LHCN-M2 (cell line): ENCODE measurements at places on chromosomes 1 and 21.

DNA sequence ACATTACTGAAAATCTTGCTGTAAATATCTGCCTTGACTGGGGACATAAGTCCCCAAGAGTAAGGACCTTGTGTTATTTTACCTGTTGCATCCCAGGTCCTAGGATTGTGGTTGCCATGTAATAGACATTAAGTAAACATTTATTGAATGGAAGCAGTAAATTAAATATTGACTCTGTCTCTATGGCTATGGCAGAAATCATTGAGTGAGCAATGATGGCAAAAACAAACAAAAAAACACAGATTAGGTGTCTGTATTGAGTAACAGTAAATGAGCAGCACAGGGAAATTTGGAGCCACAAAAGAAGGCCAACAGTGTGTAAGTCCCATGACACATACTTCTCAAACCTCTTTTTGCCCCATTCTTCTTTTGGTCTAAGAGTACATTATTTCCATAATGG lies 240.4 kb downstream of the NFIA start:
- DNase-seq, result no peak

- DNase-seq, result no peak
Measured at GRCh38 chr1:222897527-222898190, 82.8 kb downstream of the DISP1 start.

DNA sequence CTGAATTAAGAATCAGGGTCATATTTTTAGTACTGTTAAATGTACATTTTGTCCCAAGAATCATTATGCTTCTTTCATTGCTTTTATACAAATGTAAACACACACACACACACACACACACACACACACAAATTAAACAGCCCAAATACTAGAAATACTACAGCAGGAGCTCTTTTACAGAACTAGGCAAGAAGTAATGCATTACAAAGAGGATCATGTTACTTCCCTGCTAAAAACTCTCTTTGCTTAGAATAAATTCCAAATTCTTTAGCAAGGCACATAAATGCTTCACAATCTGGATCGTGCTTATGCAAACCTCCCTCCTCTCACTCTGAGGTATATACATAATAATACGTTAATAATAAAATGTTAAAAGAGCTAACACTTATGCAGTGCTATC lies 720.4 kb upstream of the ADGRL4 start:
- DNase-seq, result no peak

- DNase-seq, result no peak
Measured at GRCh38 chr1:66599899-66600737, 66.2 kb downstream of the SGIP1 start.

GRCh38 chr1:156625436-156626078 lies 6.3 kb downstream of the HAPLN2 start:
- DNase-seq, result no peak

DNA sequence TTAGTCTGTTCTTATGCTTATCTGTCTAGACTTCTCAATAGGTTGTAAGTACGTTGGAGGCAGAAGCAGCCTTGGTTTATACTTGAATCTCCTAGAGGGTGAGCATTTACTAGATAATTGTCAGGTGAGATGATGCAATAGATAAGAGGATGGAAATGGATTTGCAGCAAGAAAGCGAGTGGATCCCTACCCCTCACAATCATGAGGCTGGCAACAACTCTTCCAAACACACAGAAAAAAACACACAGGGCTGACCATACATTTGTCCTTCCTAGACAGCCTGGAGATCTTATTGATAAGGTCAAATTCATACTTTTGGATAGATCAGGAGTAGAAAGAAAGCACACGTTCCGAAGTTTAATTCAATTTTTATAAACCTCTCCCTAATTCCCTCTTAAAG lies 481.4 kb upstream of the CAMK1G start:
- DNase-seq, result no peak

GRCh38 chr1:155553349-155553748 lies 9.3 kb downstream of the ASH1L start:
- no peak for DNase-seq

DNA sequence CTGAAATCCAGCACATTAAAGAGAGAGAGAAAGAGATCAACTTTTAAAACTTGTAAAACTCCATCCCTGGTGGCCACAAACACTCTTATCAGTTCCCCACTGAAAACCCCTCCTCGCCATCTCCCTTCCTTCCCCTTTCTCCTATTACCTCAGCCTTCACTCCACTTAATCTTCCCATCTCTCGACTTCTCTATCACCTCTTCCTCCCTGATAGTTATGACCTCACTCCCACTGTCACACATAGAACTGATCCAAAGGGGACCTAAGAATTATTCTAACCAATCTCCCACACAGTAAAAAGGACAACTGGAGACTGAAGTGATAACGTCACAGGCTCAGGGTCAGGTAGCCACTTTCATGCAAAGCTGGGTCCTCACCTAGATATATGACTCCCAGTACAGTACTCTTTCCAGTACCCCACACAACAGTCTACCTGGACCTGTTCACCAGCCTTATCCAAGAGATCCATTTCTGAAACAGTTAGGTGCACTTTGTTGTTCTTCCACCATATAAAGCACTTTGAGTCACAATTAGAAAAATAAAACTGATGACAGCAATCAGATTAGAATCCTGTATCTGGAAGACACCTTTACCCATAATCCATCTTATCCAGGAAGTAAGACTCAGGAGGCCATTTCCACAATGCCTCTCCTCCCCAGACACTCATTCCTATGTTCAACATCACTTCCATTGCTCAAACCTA lies 324.8 kb downstream of the SMYD3 start:
- no peak for DNase-seq

DNA sequence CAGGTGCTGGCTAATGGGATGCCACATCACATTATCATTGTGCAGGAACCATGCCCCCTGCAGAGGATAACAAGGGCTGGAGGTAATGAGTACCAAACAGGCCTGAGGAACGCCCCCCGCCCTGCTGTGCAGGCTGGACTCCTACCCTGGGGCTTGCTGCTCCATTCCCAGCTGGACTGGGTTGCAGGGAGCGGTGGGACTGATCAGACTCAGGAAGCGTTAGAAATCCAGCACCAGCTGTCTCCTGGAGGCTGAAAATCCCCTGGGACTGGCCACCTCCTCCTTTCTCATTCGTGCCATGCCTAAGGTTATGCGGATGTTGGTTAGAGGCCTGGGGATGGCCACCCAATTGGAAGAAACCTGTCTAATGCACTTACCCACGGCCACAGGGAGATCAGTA lies 36.9 kb upstream of the POU3F1 start:
- DNase-seq, result peak; percentile 18

DNA sequence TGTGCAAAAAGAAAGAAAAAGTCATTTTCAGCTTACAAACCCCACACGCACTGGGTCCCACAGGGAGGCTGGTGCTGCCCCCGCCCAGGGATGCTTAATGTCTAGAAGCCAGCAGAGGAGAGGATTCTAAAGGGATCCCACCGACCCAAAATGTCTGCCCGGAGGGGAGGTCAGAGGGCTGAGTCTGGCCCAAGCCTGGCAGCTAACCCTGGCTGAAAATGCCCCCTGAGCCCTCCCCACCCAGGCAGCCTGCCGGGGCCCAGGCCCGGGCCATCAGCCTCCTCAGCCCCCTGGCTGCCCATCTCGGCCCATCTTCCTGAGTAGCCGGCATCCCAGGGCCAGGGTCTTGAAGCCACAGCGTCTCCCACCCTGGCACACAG lies 33.5 kb downstream of the ACOT7 start:
- DNase-seq, result no peak
